ENCODE measurements at places on chromosomes 3 and 15.

DNA sequence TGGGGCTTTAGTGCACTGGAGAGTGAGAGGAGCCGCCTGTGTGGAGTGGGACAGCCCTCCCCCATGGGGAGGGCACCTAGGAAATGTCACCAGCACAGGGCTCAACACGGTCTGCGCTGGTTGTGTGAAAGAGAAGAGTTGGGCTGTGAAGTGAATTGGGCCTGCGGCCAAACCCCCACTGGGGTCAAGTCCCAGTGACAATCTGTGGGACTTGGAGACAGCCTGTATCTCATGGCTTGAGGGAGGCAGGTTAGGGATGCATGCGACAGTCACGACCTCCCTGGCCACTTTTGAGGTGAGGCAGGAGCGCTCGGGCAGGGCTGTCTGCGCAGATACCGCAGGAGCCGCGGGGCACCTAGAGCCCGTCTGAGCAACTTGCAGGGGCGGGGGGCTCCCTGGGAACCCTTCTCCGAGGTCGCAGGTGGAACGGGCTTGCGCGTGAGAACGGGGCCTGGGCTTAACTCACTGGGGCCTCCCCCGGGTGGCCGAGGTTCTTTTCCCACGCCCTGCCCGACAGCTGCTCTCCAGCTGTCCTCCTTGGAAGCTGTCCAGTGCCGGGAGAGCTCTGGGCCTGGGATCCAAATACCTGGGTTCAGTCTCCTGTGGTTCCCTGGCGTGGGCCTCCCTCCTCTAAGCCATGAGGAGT, 77.4 kb downstream of the SNRK start:
- DNase-seq = no peak

- no peak for DNase-seq
These were observed 553.7 kb downstream of the TAFA4 start for GRCh38 chr3:68378631-68379030.

- peak; percentile 60 for DNase-seq
These were observed 9.1 kb downstream of the PLXND1 start for GRCh38 chr3:129597087-129597999.

DNA sequence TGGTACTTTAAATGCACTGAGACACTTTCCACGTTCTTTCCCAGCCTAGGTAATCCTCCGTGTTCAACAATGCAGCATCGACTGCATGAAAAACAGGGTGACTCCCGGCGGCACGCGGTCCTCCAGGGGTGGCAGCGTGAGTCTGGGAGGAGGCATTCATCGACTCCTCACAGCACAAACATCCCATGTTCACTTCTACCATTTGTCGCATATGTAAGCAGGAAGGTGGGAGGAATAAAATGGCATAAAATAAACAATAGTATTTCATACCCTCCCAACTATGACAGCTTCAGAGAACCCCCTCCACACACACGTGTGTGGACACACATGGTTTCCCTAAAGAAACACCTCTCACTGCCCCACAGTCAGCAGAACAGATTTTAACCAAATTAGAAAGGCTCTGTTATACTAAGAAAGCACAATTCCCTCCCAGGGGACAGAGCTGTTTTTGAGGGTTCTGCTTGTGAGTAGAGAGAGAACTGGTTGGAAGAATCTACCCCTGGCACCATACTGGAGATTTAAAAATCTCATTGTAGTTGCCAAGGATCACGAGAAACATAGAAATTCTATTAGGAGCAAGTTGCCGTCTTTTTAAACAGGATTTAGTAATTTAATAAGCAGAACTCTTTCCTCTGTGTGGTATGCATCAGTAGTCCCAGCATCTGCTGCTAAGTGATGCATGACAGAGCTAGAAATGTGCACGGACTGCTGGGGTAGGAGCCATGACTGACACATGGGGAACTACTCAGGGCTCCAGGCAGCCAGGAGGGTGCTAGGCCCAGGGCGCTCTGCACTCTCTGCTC, 6.0 kb downstream of the FAM43A start:
- DNase-seq = no peak

DNA sequence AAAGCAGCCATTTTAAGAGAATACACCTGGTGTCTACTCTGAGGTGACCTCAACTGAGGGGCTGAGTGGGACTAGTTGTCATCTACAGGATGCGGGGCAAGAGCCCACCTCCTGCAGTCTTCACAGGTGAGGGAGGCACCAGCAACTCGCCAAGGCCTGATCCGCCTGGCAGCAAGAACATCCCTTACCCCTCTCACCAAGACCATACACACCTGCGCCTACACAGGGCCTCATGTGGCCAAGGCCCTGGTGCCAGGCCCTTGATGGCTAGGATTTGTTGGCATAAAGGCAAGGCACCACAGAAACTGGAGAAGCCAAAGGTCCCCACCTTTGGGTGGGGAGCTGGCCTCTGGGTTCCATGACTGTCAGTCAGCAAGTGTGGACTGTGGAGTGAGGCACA, 18.4 kb downstream of the ELP6 start:
- no peak for DNase-seq

DNA sequence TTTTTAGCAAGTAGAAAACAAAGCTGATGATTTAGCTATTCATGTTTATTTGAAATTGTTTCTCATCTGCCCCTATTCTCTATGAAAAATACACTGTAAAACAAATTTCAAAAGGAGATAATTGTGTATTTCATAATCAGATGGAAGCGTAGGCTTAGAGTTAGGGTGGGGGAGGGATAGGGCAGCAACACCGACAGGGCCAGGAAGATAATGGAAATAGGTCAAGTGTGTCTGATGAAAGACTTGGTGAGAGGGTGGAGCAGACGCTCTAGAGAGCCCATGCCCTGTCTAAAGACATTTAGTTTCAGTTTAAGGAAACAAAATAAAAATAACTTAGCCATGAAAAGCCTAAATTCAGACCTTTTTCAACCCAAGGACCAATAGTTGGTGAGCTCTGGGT, 51.6 kb upstream of the ARL6 start:
- DNase-seq = no peak

- no peak for DNase-seq
These were observed 168.5 kb downstream of the FAM43A start for GRCh38 chr3:194854206-194854605.

- peak; percentile 54 for DNase-seq
These were observed 54.0 kb downstream of the SNTN start for GRCh38 chr3:63706321-63707085.

DNA sequence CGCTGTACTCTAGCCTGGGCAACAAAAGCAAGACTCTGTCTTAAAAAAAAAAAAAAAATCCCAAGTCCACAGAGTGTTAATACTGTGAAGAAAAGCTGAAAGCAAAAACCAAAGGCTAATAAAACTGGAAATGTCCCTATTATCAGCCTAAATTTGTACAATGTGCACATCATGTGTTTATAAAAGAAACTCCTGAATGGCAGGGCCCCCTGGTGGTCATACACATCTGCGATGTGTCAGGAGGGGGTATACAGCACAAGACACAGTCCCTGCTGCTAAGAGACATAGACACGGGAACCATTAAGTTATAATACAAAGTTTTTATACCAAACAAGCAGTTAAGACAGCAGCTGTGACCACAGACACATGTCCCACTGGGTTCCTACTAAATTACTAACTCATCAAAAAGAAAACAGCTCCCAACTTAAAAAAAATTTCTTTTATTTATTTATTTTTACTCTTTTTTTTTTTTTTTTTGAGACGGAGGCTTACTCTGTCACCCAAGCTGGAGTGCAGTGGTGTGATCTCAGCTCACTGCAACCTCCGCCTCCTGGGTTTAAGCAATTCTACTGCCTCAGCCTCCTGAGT, 31.0 kb downstream of the IDH2 start:
- peak; percentile 86 for DNase-seq

GRCh38 chr15:62649793-62650420, 392.6 kb upstream of the TPM1 start:
- peak; percentile 44 for DNase-seq

DNA sequence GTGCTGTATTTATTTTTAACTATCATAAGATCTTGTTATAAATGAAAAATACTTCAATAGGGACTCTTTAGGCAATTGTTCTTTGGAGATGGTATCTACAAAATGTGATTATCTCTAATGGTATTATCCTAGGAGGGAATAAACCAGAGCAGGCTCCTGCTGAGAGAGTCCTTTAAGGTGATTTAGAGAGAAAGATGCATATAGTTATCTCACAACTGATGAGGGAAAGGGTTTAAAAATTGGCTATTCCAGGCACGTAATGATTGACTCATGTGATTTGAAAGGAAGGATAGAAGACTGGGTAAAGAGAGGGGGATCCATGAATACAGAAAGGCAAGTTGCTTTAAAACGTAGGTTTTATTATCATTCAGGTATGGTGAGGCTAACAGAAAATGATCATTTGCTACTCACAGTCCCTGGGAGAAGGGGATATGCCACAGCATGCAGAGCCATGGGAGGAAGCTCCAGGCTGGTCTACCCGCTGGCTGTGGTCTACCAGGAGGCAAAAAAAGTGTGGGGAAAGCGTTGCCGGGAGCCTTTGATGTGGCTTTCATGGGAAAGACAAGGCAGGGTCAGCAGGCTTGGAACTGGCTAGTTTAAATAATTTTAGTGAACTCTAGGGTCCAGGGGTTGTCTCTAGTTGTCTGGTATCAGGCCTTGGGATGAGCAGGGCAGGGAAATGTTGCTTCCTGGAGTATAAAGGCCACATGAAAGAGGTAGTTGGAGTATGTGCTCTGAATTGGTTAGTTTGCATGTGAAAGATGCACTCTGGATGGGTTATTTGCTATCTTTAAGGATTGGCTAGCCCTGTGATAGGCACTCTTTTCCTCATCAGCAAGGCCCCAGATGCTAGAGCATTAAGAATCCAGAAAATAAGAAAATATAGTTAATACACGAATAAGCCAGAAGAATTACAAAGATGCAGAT, 798.4 kb upstream of the GRM7 start:
- DNase-seq = no peak

GRCh38 chr3:29576181-29576580, 295.3 kb downstream of the RBMS3 start:
- DNase-seq = no peak

DNA sequence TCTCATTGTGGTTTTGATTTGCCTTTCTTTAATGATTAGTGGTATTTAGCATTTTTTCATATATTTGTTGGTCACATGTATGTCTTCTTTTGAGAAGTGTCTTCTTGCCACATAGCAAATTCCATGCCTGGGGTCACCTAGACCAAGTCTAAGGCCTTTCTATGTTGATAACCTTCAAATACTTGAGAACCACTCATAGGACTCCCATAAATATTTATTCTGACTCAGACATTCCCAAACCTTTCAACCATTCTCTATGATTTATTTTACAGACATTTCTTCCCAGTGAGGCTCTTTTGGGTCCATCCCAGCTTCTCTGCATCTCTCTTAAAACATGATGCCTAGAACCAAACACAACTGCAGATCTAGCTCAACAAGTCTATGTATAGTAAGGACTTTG, 69.2 kb downstream of the ATP8B4 start:
- DNase-seq = peak; percentile 70

DNA sequence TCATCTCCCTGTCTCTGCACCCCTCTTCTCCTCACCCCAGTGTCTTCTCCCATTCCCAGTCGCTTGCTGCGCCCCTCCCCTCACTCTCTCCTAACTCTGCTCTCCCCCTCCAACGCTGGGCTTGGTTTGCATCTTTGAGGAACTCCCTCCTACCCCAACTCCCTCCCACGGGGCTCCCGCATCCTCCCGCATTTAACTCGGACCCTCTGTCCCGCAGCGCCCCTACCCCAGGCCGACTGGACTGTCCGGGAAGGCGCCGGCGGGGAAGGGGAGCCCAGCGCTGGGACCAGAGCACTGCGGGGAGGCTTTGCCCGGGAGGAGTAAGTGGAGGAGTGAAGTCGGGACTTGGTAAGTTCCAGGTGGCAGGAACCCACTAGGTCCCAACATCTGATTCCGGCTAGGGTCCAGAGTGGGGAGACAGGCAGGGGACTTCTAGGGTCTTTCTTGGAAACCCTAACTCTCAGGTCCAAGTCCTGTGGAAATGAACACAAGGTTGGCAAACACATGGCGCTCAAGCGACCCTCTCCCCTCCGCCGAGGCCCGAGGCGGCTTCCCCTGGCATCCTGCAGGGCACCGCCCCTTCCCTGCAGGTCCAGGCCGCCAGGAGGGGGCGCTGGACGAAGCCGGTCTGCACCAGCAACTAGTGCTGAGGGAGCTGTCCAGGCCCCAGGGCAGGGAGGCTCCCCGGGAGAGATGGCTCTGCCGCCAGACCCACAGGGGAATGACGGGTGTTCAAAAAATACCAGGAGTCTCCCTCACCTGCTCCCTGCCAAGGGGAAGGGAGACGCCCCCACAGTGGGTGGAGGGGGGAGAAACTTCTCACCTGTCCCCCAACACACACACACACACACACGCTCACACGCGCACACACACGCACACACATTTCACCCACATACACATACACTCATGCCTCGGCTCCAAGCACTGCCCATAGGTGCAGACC, 53.2 kb downstream of the LHFPL4 start:
- DNase-seq = peak; percentile 39

DNA sequence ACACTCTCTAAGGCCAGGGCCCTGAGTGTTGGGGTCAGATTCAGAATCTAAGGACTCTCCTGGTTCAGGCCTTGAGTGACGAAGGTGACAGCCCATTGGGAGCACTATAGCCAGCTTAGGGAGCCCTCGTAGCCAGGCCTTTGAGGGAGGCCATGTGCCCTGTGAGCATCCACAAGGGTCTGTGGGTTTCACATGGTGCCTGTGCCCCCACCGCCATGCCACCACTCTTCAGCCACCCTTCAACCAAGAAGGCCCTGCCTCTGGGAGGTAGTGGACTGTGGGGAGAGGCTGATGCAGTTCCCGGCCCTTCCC, 37.5 kb downstream of the TSPAN3 start:
- no peak for DNase-seq

DNA sequence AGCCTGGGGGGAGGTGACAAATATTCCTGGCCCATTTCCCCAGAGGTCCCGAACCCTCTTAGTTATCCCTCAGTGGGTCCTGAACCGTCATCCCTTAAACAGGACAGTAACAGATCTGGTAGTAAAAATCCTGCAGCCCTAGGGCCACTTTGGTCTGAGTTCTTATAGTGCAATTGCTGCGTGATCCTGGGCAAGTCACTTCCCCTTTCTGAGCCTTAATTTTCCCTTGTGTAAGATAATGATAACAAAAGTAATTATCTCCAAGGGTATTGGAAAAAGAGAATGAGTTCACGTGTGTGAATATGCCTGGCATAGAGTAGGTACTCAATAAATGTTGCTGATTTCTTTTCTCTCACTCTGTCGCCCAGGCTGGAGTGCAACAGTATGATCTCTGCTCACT, 2.9 kb upstream of the JAGN1 start:
- DNase-seq = no peak

DNA sequence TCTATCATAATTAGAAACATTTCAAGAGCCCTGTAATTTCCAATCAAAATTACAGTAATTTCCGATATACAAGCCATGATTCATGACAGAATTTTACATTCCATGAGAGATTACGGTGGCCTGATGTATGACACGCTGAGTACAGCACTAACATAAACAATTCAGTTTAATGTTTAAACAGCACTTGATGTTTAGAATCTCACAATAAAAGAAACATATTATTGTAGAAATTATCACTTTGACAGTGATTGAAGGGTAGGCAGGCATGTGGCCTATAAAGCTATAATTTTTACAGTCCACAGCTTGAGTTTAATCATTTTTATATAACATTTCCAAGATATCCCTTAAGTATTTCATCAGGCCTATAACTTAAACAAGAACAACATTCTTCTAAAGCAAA, 48.5 kb downstream of the SATB1 start:
- DNase-seq = no peak

- no peak for DNase-seq
These were observed 3.0 kb downstream of the LPCAT4 start for GRCh38 chr15:34364041-34364440.

- DNase-seq = no peak
These were observed 77.9 kb downstream of the APBA2 start for GRCh38 chr15:28963711-28964081.

Data from fibroblast of the aortic adventitia (primary cell).